ENCODE measurements at places on chromosomes 2 and 18.

DNA sequence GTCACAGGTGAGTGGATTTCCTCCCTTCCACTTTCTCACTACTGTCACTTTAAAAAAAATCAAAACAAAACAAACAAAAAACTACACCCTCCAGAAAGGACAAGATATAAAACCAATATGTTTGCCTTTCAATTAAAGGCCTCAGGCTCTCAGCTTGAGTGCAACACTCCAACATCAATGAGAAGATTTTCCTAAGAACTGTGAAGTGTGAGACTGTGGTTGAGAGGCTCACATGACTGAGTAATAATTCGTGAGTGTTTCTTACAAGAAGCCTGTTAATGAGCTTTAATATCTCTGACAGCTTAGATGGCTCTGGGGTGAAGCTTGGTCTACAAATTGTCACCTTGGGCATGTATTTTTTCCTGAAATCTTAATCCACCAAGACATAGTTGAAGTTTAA lies 216.1 kb downstream of the ETAA1 start:
- DNase-seq, result peak; percentile 82

GRCh38 chr2:222941510-222942032 lies 80.7 kb downstream of the ACSL3 start:
- no peak for DNase-seq

DNA sequence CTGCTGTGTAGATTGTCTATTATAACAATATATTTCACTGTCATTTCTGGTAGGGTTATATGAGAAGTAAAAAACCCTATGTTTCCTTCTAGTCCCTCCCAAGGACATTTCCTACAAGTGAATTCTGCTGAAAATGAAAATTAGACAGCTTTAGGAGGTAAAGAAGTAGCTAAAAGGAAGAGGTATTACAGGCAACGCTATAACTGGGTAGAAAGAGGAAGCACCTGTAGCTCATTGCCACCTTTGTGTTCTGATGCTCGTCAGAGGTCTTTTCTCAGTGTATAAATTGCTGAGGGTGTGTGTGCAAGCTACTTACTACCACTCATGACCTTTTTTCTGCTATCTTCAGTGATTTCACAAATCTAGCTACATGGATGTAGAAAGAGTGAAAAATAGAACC lies 1.4 kb downstream of the DNAJC10 start:
- DNase-seq, result no peak

GRCh38 chr18:48732767-48733424 lies 194.1 kb downstream of the CTIF start:
- no peak for DNase-seq

GRCh38 chr18:75088622-75089211 lies 120.2 kb downstream of the PTGR3 start:
- DNase-seq, result no peak

GRCh38 chr2:24920098-24920808 lies at the start of gene ADCY3:
Gene ADCY3 (minus strand): TSS chr2:24920237. CDS start chr2:24918987, 1,250 bp downstream.
- DNase-seq, result no peak
